ENCODE measurements at places on chromosomes 13 and 19.

DNA sequence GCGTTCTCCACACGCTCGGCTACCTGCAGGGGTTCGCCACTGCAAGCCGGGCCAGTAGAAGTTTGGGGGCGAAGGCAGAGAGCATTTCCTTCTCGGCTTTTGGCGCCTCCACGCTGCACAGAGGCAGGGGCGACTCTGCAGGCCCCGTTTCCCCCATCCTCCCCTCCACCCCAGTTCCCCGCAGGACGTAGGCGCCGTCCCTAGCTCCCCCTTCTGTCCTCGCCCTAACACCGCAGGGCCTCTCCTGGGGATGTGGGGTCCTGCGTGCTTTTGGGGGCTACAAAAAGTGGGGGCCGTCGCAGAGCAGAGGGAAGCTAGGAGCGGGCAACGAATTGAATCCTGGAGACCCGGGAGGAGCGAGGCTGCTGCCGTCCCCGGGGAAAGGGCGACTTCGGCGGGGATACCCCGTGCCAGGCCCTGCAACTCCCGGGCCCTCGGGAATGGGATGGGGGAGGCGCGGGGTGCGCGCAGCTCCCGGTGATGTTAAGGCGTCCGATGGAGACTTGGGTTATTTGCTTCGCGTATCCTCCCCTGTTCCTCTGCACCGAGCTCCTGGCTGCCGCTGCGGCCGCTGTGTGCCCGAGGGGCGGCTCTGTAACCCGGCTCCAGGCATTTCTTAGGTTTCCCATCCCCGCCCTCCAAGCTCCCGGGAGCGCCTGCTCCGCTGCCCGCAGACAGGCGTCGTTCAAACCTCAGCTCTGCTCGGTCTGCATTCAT lies 255.9 kb upstream of the SOX21 start:
- DNase-seq = peak; percentile 26

DNA sequence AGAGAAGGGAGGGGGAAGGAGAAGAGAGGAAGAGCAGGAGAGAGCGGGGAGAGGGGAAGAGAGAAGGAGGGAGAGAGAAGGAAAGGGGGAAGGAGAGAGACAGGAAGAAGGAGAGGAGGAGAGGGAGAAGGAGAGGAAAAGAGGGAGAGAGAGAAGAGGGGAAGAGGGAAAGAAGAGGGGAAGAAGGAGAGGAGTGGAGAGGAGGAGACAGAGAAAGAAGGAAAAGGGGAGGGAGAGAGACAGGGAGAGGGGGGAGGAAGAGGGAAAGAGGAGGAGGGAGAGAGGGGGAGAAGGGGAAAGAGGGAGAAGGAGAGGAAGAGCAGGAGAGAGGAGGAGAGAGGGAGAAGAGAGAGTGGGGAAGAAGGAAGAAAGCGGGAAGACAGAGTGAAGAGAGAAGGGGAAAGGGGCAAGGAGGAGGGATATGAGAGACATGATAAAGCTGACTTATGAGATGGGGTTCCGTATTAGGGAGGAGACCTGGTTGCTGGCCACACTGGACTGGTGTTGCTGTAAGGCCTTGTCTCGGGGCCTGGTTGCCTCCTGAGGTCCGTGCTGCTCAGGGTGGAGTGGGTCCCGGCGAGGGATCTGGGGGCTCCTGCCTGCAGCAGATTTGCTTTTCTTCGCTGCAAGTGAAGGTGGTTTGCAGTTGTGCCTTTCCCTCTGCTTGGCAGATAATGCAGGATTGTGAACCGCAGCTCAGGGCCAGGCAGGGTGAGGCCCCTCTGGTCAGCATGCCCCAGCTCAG lies 139.5 kb downstream of the TEX29 start:
- DNase-seq = no peak

GRCh38 chr13:95221971-95222732 lies 79.1 kb downstream of the ABCC4 start:
- DNase-seq = no peak

DNA sequence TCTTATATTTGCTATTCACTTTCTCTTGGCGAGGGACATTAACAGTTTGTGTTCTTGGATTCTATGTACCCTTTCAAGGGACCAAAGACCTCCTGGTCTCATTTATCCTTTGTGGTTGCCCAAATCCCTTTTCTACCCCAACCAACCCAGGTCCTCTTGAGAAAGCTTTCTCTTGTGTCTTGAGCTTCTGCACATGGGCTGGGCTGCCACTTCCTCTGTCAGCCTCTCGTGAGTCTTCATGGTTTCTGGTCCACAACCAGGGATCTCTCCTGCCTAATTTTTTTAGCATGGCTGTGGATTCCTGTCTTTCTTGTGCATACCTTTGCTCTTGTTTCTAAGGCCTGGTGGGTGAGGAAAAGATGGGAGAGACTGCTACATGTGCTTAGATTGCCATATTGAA lies 14.9 kb downstream of the TIMM13 start:
- no peak for DNase-seq

GRCh38 chr19:56953470-56953869 lies 112.9 kb upstream of the PEG3 start:
- no peak for DNase-seq

- DNase-seq = no peak
Measured at GRCh38 chr13:79775830-79776229, 294.9 kb downstream of the NDFIP2 start.

DNA sequence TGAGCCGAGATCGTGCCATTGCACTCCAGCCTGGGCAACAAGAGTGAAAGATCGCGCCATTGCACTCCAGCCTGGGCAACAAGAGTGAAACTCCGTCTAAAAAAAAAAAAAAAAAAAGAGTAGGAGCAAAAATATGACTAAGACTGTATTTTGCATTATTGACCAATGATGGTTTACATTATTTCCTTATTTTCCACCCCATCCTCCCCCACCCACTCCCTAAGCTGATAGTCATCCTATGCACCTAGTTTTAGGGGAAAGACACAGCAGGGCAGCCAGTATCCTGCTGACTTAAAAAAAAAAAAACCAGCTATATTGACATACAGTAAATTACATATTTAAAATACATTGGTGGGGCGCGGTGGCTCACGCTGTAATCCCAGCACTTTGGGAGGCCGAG lies 25.1 kb downstream of the VAV1 start:
- DNase-seq = no peak

DNA sequence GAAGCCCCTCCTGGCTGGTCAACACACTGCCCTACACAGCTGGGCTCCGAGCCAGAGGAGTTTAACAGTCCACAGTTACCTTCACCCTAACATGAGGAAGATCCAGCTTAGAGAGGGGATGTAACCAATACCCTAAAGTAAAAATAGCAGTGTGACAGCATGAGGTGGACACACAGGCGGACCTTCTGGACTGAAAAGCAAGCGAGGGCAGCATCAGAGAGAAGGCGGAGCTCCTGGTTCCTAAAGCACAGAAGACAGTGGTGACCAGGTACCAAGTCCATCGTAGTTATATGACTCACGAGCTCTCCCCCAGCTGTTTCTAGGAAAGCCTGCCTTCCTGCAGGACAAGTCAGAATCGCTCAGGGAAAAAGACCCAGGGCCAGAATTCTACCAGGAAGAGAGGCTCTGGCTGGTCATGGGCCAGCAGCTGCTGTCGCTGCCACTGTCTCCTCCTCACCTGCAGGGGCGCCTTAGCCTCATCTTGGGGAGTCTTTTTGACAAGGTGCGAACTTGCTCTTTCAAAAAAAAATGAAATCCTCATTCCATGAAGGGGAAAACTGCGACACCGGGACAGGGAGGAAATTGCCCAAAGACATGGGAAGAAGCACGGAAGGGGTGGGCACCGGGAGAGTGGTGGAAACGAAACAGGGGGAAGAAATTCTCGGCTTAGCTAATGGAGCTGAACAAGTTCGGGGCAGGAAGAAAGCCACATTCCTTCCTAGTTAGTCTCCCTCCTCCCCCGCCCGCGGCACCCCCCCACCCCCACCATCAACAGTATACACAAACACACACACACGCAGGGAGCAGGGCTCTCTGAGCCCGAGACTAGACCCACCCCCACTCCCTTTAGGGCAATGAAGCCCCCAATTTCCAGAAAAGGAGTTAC lies 1.7 kb downstream of the ELL start:
- peak; percentile 35 for DNase-seq

DNA sequence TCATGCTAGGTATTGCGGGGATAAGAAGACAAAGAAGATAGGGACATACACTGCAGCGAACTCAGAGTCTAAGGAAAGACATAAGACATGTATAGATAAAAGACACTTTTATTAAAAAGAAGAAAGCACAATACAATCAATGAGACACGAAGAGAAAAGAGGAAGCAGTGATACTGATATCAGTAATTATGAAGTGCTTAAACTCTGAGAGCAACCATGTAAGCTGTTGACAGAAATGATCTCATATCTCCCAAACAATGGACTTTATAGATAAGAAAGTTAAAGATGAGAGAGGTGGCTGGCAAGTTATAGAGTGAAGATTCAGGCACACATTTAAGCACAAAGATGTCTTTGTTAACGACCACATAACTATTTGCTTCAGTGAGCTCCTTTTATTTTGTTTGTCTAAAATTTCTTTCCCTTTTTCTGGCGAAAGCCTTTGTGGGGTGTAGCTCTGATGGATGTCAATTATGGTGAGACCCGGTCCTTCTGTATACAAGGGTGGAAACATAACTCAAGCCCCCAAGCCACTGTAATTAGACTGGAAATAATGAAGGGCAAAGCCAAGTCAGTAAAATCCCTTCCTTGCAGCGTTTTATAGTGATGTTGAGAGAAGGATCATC lies 818.0 kb upstream of the SLC10A2 start:
- no peak for DNase-seq

- no peak for DNase-seq
Measured at GRCh38 chr13:100549316-100549715, 39.3 kb downstream of the GGACT start.

DNA sequence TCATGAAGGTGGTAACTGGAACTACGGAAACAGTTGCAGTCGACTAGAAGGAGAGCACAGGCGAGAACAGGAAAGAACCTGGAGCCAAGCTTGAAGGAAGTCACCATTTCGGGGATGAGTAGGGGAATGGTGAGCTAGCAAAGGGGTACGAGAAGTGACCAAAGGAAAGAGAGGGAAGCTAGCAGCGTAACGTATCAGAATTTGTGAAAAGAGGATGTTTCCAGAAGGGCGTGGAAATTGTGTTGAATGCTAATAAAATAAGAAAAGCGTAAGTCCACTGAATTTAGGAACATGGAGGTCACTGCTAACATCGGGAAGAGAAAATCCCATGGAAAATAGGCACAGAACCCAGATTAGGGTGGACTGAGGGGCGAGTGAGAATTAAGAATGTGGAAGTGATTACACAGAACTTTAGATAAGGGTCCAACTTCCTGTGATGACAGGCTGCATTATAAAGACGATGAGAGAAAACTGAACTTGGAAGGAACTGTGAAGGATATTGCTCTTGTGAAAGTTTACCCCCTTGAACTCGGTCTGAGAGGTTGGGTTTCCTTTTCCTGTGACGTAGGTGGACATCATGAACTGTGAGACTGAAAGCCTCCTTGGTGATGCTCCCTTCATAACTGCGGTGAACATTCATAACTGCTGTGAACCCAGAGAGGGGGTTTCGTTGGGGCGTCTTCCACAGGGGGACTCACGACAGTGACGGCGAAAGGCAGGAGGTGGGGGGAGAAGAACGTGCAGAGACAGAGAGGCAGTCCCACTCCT lies 2.0 kb upstream of the FFAR2 start:
- no peak for DNase-seq

DNA sequence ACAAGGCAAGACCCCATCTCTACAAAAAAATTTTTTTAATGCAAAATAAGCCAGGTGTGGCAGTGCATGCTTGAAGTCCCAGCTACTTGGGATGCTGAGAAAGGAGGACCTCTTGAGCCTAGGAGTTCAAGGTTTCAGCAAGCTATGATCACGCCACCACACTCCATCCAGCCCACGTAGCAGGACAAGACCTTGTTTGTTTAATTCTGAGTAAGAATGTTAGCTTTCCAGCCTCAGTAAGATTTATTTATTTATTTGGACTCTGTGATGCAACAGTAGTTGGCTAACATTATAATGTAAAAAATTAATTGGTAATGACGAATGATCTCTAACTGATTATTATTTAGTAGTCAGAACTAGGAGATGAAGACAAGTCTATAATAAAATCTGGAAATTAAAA lies 23.3 kb downstream of the N4BP2L2 start:
- no peak for DNase-seq

DNA sequence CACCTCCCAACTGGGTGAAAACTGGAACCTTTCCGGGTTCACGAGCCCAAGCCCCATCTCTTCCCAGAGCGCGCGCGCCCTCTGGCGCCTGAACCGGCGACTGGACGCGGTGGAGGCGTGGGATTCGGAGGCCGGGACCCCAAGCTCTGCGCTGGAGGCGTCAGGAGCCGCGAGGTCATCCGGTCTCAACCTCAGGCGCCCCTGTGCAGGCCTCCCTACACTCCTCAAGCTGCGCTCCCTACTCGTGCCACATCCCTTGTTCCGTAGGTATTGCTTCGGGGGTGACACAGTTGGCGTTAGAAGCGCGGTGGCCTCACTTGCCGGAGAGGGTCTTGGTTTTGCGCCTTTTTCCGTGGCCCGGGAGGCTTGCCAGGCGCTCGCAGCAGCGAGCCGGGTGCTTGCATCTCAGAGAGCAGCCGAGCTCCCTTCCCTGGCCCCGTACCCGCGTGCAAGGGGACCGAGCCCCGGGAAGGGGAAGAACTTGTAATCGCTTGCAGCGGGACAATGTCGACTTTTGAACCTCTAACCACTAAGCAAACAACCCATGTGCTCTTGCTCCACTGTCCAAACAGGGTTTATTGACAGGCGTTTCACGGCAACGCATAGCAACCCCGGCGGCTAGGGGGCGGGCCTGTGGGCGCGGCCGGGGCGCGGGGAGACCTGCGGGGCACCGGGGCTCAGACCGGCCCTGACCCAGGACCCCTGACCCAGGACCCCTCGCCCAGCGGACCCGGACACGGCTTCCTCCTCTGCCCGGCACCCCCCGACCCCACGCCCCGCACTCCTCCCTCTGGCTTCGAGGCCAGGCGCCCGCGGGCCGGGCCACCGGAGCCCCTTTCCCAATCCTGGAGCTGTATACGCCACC lies 8.5 kb downstream of the CDX2 start:
- DNase-seq = peak; percentile 76

- DNase-seq = no peak
Measured at GRCh38 chr13:60794751-60795150, 397.7 kb downstream of the TDRD3 start.

GRCh38 chr13:36882829-36883390 lies 37.1 kb downstream of the SMAD9 start:
- no peak for DNase-seq

DNA sequence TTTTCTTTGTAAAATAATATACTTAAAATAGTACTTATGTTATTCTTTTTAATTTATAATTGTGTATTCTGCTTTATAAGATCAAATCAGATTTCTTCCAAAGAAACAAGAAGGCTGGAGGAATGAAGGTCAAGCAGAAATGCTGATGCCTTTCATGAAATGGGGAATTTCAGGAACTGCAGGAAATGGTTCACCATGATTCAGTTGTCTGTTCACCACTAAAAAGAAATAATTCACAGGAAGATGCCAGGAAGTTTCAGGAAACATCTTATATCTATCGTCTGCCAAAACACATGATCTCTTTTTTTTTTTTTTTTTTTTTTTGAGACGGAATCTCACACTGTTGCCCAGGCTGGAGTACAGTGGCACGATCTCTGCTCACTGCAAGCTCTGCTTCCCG lies 15.7 kb upstream of the SCEL start:
- DNase-seq = no peak

GRCh38 chr19:33040994-33041827 lies 23.5 kb downstream of the RHPN2 start:
- DNase-seq = peak; percentile 25

Data from progenitor cell of endocrine pancreas (in vitro differentiated cells).